Panc1 (cell line): ENCODE measurements at places on chromosomes 16 and 17.

DNA sequence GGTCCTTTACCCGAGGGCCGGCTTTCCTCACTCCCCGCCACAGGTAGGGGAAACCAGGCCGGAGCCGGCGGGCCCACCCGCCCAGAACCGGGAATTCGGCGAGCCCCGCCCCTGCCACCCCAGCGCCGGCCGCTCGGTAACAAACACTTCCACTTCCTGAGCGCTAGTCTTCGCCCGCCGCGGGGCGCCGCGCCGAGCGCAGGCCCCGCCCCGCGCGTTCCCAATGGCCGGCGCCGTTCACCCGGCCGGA lies 224 bp upstream of the NHERF1 start:
- no peak for DNase-seq

GRCh38 chr16:80260906-80261311 lies 279.9 kb upstream of the DYNLRB2 start:
- DNase-seq, result no peak

DNA sequence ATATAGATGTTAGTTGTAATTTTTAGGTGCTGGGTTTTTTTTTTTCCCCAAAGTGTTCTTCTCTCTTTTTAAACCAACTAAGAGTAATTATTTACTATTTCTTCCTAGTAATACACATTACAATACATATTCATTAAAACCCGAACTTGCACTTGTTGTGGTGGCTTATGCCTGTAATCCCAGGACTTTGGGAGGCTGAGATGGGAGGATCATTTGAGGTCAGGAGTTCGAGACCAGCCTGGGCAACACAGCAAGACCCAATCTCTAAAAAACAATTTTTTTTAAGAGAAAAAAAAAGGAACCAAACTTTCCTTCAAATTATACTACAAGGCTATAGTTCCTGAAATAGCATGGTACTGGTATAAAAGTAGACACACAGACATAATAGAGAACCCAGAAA lies 3.8 kb downstream of the EFCAB5 start:
- DNase-seq, result no peak

GRCh38 chr16:1078579-1079021 lies 6.1 kb downstream of the SSTR5 start:
- peak; percentile 64 for DNase-seq

GRCh38 chr16:49575346-49576172 lies 202.0 kb downstream of the C16orf78 start:
- no peak for DNase-seq

GRCh38 chr16:11480634-11481033 lies 106.1 kb downstream of the LITAF start:
- DNase-seq, result no peak

DNA sequence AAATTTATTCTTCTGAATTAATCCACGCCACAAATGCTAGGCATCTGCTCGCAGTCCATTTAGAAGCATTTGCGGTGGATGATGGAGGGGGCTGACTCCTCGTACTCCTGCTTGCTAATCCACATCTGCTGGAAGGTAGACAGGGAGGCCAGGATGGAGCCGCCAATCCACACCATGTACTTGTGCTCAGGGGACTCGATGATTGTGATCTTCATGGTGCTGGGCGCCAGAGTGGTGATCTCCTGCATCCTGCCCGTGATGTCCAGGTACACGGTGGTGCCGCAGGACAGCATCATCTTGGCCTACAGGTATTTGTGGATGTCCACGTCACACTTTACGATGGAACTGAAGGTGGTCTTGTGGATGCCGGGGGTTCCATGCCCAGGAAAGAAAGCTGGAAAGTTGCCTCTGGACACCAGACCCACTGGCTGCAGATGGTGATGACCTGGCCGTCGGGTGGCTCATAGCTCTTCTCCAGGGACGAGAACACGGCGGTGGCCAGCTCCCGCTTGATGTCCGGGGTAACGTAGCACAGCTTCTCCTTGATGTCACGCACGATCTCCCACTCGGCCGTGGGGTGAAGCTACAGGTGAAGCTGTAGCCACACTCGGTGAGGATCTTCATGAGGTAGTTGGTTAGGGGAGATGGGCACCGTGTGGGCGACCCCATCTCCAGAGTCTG lies 7.5 kb upstream of the HEATR3 start:
- no peak for DNase-seq

DNA sequence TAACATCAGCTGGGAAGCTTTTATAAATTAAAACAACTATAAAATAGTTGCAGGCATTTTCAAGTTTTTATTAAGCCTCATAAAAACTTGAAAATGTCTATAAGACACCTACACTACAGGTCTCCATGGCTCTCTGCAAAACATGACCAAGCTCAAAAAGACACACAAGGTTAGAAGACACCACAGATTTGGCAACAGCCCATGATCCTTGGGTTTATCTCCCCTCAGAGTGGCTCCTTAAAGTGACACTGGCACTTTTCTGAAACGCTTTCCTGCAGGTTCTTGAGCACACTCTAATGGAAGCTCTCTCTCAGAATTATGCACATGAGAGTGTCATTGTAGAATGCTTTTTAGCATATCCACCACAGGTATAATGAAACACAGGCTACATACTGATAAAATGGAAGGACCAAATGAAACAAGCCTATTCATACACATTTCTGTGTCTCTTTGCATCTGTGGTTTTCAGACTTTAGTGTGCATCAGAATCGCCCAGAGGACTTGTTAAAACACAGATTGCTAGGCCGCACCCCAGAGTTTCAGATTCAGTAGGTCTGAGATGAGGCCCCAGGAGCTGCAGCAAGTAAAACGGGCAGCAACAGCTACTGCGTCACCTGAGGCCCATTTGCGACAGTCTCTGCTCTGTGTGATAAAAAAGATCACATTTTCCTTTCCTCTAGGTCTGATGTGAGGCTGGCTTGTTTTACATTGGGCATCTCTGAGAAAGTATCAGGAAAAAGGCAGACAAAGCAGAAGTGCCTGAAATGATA lies 75.0 kb upstream of the WSB1 start:
- no peak for DNase-seq

DNA sequence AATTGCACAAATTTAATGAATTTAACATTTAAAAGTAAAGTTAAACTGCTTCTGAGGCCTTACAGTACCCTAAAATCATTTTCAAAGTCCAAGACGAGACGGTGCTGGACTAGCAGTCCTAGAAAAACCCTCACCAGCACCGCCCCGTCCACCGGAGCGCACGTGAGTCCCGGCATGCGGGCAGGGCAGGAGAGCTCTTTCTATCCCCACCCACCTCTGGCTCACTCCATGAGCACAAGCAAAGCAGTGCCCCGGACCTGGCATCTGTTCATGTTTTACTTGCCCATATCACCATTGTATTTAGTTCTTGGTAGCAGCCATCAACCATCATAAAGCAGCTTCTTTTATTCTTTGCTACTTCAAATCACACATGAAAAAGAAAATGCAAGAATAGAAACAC lies 41.7 kb downstream of the ANKRD11 start:
- no peak for DNase-seq

DNA sequence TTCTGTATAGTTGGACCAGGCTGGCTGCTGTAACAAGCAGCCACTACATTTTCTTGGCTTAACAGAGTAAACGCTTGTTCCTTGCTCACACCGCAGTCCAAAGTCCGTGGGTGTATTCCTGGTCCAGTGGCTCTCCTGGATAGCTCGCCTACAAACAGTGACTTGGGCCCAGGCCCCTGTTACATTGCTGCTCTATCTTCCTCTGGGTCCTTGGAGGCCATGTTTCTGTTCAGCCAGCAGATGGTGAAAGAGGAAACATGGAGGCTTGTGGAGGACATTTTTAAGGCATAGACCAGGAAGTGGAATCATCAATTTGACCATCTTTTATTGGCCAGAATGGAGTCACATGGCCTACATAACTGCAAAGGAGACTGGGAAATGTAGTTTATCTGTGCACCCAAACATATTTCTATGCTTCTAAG lies 55.1 kb downstream of the ATP2C2 start:
- DNase-seq, result no peak

DNA sequence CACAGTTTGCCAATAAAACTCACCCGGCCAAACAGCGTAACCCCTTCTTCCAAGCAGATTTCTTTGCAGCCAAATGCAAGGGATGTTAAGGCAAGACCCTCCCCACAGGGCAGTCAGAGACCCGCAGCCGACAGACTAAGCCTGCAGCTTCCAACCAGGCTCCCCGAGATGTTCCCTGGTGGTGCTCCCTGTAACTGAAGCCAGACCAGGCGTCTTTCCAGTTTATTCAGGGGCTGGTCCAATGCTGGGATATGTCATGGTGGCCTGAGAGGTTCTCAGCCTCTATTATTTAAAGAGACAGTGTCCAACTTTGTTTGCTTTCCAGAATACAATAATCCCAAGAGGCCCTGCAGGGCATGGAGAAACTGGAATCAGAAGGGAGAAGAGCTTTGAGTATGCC lies at the start of gene PMP22:
PMP22 (minus strand) TSS at position 196 of the 400 bp plus-strand sequence. CDS start 4,599 bp downstream, outside the sequence.
- no peak for DNase-seq
